Stomach (tissue), 19 donors: ENCODE measurements at places on chromosomes 5 and 9. TPM values are rescaled to one million over a fixed set of nuclear protein-coding genes. Genes with fewer than 3 reads are reported as not detected.

LHFPL2 gene
- total RNA-seq, result 53.6 TPM

DNA sequence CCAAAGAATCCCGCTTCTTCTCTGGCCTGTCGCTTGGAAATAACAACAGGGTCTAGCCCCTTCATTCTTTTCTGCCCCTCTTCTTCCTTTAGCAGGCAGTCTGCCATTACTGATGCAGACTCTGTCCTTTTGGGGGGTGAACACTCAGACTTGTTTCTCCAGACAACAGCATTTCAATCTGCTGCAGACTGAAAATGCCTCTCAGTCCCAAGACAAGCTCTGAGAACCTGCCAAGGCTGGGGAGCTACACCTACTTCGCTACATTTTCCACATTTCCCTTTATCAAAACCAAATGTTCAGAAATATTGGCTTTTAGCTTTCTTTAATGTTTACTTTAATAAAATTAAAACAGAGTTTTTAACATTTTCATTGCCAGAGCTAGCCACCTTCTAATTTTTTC, 152.4 kb downstream of the MPDZ start:
- no peak for DNase-seq

DNA sequence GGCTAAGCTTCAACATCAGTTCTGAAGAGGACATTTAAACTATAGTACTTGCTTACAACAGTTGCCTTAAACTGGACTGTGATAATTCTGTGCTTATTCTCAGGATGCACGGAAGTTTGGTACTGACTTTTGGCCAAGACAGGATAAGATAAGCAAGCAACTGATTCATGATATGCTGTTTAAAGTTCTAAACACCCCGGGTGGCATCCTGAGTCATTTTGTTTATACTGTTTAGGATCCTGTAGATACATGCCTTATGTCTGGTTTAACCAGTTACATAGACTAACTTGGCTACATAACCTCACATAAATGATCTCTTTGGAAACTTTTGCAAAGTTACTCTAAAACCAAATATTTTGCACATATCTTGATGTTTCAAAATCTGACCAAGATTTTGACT, 95.9 kb downstream of the CDH9 start:
- DNase-seq, result no peak

GRCh38 chr9:36845844-36846243, 188.2 kb downstream of the PAX5 start:
- no peak for DNase-seq

GRCh38 chr5:50717651-50718050, 51.2 kb downstream of the PARP8 start:
- no peak for DNase-seq

- DNase-seq, result no peak
These were observed 37.1 kb downstream of the FAM13B start for GRCh38 chr5:137995749-137996128.

DNA sequence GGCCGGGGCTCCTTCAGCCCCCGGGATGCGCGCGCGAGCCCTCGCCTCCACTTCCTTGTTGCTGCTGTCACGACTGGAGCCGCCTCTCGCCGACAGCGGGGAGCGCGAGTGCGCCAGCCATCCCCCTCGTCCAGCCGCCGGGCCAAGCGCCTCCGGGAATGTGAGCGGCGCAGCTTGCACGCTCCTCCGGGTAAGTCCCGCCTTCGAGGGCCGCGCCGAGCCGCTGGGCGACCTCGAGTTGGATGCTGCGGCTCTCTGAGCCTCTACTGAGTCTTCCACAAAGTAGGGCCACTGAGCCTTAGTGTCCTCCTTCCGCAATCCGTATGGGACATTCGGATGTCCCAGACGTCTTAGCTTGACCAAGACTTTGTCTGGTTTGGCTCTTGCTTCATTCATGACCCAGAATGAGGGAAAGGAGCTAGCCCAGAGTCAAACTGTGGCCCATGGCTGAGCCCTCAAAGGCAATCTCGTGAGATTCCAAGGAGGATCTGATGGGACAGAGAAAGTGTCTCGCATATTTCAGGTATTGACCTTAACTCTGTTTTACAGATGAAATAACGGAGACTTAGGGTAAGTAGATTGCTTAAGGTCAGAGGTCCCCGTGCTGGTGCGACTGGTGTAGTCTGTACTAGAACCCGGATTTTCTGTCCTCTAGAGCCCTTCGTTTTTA, 586 bp downstream of the HMGXB3 start:
- peak; percentile 50 for DNase-seq

DNA sequence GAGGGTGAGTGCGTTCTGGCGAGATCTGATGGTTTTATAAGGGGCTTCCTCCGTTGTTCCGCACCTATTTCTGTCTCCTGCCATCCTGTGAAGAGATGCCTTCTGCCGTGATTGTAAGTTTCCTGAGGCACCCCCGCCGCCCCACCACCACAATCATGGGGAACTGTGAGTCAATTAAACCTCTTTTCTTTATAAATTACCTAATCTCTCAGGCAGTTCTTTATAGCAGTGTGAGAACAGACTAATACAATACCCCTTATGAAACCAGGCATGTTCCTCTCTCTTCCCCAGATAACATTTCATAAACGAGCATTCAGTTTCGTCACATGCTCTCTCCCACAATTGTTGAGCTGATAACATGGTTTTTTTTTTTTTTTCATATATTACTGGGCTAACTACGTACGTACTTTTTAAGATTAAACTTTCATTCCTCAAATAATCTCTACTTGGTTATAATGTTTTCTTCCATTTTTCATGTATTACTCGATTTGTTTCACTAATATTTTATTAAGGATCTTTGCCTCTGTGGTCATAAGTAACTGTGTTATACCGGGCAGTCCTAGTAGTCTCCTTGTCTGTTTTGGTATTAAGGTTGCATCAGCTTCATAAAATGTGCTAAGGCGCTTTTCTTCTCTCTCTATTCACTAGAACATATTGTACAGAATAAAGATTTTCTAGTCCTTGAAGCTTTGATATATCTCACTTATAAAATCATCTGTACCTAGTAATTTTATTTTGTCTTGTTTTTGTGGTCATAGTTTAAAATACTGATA, 64.9 kb upstream of the MVB12B start:
- DNase-seq, result no peak
